ENCODE measurements at places on chromosomes 4 and X. TPM values are rescaled to one million over a fixed set of nuclear protein-coding genes. Genes with fewer than 3 reads are reported as not detected.

The STK26 gene
- 52.5 TPM for polyA plus RNA-seq

The RHOXF2 gene
- polyA plus RNA-seq, result not detected

- no peak for DNase-seq
Measured at GRCh38 chr4:142959173-142959572, 113.1 kb upstream of the INPP4B start.

DNA sequence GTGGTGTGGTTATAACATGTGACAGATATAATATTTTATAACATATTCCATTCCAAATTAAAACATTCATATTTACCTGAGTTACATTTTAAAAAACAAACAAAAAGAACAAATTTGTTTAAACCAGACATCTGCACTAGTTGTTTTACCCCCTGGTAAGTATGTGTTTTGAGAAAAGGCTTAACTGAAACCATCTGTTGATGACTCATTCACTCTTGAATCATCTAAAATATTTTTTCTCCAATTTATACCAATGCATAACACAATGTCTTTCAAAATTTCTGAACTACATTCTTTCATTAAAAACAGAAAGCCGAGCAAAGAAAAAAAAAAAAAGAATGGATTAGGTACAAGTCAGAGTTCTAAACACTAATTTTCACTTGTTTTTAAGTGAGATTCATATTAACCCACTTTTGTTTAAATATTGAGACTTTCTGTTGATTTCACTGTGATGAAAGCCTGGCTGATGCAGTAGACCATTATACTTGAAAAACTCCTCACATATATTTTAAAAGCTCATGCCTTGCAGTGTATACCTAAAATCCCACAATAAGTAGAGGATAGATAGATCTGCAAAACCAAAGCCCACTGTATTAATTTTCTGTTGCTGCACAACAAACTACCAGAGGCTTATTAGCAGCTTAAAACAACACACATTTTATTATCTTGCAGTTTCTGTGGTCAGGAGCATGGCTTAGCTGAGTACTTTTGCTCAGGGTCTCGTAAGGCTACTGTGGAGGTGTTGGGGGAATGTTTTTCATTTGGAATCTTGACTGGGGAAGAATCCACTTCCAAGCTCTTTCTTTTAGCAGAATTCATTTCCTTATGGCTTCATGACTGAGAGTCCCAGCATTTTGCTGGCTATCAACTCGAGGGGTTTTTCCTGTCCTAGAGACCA is 221.5 kb downstream of the PCDH18 start:
- DNase-seq, result no peak
